Amygdala (tissue), 56 donors: ENCODE measurements at places on chromosomes 4 and X.

- no peak for DNase-seq
Observed at GRCh38 chrX:40117715-40118285, 20.0 kb upstream of the BCOR start.

GRCh38 chr4:105560421-105560848 lies 8.0 kb downstream of the ARHGEF38 start:
- DNase-seq: no peak

DNA sequence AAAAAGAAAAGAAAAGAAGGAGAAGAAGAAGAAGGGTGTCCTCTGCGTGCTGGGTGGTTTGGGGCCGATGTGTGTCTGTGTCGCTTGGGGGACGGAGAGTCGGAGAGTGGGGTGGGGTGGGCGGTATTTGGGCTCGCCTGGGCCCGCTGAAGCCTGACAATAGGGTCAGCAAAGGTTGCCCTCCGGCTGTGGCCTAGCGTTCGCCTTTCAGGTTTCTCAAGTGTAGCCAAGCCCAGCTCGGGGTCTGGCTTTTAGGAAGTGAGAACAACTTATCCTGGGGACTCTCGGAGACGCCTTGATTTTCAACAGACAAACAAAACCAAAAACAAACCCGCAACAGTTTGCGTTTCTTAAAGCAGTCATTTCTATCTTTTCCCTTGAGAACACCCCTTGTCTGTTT lies 4.1 kb upstream of the SOX3 start:
- no peak for DNase-seq

DNA sequence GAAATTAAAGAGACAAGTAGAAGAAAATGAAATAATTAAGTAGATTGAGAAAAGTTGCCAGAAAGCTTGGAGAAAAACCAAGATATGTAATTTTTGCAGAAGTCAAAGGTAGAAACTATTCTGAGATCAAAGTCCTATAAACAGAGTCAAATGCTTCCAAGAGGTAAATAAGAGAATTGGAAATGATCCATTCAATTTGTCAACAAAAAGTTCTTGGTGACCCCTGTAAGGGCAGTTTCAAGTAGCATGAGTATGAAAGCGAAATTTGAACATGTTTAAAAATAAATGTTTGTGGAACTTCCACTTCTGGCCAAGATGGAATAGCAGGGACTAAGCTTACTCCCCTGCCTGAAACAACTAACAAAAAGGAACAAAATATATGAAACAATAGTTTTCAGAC lies 562.0 kb downstream of the SMARCA1 start:
- no peak for DNase-seq

DNA sequence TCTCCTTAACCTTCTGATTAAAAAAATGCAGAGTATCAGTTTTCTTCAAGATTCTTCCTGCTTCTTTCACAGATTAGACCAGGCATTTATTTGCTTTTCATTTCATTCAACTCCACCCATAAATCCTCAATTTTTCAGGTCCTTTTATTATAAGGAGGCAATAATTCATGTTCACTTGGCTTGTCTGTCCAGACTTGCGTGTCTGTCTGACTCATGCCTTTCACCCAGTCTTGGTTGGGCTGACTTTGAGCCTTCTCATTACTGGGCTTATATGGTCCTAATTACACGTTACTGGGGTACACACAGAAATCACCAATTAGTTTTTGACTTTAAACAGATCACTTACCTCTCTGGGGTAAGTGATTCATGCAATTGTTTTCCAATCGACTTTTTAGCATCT lies 48.8 kb upstream of the GALNT7 start:
- DNase-seq: no peak
